ENCODE measurements at places on chromosomes 5 and 9.
A peak's percentile ranks its signal among the peaks of the same experiment; 100 is the strongest.

GRCh38 chr9:117459913-117460312 lies 45.1 kb upstream of the ASTN2 start:
- DNase-seq = no peak

GRCh38 chr9:122126331-122127261 lies 33.0 kb downstream of the NDUFA8 start:
- DNase-seq = peak; percentile 4

GRCh38 chr5:180318456-180319089 lies 26.7 kb upstream of the MAPK9 start:
- no peak for DNase-seq

DNA sequence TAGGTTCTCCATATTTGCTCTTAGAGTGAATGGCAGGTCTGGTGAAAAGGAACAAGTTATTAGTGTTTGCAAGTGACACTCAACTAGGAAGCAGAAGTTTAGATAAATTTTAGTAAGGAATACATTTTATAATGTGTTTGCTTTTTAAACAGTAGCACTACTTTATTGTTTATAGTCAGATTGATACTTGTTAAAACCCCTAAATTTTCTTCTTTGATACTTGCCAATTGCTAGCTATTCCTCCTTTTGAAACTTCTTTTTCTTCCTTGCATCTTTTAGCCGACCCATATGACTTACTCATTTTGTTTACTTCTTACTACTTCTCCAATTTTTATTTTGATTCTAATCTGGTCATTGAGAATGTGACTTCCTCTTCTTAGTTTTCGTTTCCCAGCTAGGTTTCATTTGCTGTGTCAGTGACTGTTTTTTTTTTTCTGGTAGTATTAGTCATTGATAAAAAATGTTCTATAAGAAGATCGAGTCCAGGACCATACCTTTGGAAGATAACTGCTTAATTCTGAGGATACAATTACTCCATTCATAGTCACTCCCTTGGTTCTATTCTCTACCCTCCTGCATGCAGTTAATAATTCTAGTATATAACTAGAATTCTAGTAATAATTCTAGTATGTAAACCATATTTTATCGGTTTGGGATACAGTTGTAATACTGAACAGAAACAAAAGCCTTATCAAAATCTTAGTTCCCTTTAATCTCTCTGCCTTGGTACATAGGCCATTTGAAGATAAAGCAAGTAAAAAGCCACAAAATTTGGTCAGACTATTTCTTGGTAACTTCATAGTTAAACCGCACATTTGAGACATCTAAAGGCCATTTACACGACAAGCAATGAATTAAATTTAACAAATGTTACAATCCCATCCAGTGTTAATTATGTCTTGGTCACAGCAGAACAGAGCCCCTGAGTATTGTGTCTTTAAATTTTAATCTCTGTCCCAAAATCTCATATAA lies 2.8 kb upstream of the RICTOR start:
- DNase-seq = no peak

DNA sequence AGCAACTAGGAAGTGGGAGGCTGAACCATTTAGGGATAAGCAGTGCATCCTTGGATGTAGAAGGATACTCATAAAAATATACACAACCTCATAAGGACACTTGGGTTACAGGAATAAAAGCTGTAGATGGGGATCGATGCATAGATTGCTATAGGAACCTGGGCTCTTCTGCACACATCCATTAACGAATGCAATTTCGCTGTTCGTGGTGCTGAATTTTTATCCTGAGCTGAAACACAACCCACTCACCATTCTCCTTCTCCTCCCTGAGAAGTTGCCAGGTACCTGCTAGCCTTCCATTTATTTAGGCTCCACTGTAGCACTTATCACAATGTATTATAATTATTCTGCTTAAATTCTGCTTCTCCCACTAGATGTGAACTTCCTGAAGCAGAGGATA lies 320.6 kb upstream of the BRINP1 start:
- no peak for DNase-seq

- no peak for DNase-seq
Measured at GRCh38 chr5:166024970-166025369, 2266.5 kb upstream of the WWC1 start.

DNA sequence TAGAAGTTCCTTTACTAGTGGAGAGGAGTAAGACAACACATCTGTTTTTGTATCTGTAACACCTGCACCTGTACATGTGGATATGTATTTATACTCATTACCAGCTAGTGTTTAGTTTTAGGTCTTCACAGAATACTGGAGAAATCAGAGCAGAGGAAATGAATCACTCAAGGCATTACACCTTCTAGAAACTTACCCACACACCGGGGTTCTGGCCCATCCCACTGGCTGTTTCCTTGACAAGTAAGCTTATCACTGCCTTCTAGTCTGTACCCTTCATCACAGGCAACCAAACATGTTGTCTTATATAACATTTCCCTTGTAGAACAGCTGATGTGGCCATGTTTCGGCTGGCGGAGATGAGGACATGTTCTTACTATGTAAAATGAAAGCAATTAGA lies 76.7 kb downstream of the SVEP1 start:
- DNase-seq = no peak

DNA sequence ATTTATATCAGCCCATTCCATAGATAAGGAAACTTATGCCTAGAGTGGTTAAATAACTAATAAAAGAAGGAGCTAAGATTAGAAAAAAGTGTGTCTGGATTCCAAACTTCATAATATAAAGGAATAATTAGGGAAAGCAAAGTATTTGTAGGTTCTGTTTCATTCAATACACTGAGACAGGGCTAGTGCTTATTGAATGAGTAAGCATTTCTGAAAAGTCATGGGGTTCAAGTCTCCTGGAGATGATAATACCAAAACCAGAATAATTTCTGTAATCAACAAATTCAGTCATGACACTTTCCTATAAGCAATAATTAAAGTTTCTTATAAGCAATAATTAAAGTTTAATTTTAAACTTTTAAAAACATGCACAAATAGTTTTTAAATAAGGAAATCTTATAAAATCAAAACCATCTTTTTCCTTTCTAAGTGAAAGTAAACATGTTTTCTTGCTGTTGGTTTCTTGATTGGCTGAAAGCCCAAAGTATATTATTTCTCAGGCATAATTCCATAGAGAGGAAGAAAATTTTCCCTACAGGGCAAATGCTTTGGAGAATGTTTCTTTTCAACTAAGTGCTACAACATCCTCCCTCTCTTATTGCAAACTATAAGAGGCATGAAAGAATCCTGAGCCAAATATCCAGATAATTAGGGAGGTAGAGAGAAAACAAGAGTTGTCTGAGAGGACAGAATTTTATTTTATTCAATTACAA lies 510.2 kb downstream of the PRELID2 start:
- DNase-seq = no peak

- no peak for DNase-seq
Measured at GRCh38 chr5:132396589-132397031, 27.1 kb downstream of the SLC22A5 start.

DNA sequence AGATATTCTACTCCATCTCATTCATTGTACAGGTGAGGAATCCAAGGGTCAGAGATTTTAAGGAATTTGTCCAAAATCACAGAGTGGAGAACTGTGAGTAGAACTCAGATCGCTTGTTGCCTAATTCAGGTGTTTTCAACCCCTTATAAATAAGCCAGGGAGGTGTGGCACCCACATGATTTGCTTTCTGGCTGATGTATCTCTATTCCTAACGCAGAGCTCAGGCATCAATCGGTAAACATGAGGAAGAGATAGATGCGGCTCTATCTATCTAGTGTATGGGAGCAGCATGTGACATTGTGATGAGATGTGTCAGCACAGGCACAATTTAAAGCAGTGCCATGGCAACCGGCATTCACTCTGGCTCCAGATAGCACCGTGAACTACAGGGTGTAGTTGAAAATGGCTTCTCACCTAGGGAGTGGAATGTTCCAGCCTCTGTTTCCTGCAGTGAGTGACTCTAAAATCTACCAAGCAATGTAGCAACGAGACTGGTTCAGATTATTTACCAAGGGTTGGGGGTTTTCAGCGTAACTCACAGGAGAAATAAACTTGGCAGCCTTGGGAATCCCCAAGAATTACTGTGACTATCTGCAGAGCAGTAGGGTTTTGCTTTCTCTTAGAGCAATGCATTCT lies 53.4 kb upstream of the SUB1 start:
- DNase-seq = no peak

DNA sequence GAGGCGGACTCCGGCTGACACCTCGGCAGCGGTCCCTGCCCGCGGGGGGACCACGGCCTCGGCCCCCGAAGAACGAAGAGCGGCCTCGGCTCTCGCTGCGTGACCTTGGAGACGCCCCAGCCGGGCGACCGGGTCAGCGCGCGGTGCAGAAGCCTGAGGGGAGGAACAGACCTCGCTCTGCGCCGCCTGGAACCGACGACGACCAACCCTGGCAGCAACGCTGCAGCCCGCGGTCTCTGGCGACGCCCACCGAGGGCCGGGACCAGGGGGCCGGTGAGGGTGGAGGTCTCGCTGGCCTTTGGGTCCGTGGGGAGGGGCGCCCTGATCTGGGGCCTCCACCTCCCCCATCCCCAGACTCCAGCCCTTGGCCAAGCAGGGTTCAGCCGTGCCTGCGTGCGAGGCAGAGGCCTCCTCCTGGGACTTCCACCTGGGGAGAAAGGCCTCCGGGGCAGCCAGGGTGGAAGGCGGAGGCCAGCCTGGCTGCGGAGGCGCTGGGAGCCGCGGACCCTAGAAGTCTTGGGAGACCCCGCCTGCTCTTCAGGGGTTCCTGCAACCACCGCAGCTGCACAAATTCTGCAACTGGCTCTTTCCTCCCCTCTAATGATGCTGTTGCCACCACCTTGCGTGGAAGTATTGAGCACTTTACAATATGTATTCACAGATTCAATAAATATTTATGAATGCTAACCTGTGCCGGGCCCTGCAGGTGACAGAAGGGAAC lies 44.3 kb upstream of the SLC12A7 start:
- DNase-seq = no peak

DNA sequence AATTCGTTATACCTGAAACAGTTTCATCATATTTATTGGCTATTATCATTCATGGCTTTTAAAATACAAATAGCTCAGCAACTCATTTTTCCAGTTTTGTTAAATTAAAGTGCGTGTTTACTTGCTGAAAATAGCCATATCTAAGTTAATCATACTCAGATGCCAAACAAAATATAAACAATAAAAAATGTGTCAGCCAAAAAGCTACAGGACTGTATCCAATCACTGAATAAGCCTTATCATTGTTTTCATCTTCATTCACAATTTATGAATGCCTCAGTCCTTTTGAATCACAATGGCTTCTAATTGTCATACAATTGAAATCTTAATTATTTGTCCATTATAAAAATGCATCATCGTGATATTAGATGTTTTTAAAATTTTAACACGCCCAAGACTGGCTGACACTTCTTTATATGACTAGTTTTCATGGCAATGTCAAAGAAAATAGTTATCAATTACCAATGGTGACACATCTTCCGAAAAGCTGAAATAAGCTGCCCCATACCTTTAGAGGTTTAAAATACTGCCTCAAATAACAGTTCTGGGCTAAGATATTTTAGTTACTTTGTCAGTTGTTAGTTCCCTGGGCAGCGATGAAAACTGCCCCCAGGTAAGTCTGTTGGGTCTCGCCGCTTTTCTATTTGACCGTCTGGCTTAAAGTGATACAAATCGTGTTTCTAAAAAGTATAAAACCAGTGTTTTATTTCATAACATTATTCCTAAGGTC lies 1.8 kb downstream of the NFIB start:
- no peak for DNase-seq

DNA sequence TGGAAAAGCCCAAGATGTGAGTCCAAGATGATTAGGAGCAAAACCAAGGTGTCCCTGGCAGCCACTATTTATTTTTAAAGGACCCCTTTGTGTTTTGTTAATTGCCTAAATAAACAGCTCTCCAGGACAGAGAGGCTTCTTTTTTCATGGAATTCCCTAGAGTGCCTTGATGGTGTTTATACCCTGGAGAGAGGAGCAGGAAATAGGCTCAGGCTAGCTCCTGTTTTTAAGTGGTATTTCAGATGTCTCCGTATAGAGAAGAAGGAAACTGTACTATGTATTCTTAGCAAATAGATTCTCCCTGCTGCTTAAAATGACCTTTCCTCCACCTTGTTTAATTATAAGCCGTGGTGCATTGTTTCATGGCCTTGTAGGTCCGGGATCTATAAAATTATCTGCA lies 292.4 kb downstream of the CD180 start:
- DNase-seq = no peak

GRCh38 chr9:8872802-8873201 lies 1073.2 kb upstream of the DMAC1 start:
- DNase-seq = no peak

DNA sequence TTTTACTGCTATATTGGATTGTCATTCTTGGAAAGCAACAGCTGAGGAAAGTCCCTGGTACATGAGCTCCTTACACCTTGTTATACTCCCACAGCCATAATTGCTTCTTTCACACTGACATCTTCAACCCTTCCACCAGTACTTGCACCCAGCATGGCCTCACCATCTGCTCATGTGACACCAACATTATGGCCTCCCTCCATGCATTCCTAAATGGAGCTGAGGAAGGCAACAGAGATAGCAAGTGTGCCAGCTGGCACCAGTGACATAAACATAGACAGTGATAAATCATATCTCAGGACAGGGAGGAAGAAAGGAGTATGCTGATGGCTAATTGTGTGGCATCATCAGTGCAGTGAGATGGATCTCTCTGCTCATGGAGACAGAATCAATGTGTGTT lies 119.5 kb downstream of the BAAT start:
- DNase-seq = no peak

All from NCI-H510A treated with DMSO at 0.1 percent for 48 hours (cell line).